ENCODE measurements at places on chromosomes 2 and 18. TPM values are rescaled to one million over a fixed set of nuclear protein-coding genes. Genes with fewer than 3 reads are reported as not detected.

Gene ARHGAP15
- not detected for total RNA-seq

DNA sequence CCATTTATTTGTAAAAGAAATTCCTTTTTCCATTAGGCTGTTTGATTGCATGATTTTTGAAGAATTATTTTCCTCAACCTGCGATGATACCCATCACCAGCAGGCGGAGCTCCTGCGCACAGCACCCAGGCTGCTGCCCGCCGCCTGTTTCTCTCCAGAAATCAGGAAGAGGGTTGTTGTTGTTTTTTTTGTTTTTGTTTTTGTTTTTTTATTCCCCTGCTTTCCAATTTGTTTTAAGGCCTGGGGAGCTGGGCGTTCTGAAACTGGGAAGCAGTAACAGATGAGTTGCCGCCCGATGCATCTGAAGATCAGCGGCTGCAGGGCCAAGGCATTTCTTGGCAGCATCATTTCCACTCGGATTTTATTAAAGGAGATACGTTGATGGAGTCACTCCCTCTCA is 132.1 kb downstream of the MBP start:
- DNase-seq = peak; percentile 77

Gene GDF7
- 0.09 TPM for total RNA-seq

DNA sequence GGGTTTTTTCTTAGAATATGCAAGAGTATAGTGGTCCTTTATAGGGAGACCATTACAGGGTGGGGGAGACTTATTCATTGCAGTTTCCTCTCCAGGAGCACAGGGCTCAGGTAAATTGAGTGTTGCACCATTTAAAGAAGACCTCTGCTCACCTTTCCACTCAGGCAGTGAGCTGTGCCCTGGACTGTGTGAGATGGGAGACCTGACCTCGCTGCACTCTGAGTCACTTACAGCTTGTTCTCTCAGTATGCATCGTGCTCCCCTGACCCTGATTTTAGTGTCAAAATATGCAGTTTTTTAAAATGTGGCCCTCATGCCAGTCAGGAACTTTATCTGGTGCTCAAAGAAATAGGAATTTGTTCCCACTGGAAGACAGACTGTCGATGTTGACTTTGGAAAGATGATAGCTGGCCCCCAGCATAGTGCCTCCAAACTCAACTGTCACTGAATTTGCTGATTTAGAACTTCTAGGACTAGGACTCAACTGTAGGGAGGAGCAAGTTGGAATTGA is 146.7 kb upstream of the EPAS1 start:
- DNase-seq = no peak

DNA sequence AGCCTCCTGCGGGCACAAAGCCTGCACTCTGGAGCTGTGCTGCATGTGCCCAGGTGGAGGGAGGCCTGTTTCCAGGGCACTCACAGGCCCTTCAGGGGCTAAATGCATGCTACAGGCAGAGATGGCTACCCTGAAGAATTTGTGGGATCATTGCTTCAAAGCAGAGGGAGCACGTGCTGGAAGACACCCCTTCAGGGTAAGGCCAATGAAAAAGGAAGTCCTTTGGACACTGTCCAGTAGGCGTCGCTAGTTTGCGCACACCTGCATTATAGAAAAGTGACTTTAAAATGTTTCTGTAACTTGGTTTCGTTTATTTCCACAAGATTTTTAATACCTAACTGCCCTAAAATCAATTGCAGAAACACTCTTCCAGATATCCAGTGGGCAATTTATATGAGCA is 325.3 kb downstream of the ZNF516 start:
- no peak for DNase-seq

- peak; percentile 58 for DNase-seq
Measured at GRCh38 chr2:213266421-213266820, 17.8 kb upstream of the SPAG16 start.

Gene CDH2
- total RNA-seq = 489 TPM
